ENCODE measurements at places on chromosomes 7 and 10.
A peak's percentile ranks its signal among the peaks of the same experiment; 100 is the strongest.

DNA sequence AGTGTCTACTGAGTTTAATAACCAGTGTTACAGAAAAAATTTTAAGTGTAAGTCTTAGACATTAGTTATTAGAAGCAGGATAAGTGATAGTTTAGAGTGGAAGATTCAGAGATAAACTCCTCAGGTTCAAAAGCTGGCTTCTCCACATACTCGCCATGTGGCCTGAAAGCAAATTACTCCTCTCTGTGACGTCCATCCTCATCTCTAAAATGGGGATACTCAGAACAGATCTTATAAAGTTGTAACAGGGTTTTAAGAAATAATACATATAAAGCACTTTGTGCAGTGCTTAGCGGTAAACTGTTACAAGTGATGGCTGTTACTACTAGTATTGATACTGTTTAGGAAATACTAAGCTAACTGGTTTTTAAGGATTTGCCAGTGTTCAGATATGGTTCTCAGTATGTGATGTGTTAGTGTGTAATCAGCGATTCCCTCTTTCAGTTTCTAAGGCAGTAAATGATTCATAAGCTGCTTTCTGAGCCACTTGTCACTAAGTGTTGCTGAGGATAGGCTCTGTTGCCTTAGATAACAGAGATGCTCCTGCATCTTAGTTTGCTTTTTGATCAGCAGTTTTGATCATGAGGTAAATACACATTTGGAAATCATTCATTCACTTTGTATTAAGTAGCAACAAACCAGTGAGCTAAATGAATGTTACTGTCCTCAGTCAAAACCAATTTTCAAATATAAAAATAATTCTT lies 58.7 kb downstream of the CYP51A1 start:
- DNase-seq = no peak

GRCh38 chr7:1852517-1853430 lies 182.7 kb downstream of the ELFN1 start:
- no peak for DNase-seq

DNA sequence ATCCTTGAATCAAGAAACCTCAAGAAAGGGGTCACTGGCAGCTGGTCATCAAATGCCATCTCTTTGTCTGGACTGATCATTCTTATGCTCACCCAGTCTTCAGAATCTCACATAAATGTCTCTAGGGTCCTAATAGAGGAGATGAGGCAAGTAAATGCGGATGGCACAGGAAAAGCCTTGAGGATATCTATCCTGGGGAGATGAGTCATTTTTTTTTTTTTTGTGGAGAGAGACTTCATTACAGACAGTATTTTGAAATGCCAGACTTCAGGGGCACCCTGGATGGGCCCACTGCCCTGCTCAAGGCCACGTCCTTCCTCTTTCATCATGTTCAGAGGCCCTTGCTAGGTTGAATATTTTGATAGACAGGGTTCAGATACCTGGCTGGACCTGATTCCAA lies 19.5 kb upstream of the PLPP4 start:
- no peak for DNase-seq

GRCh38 chr10:97849103-97849686 lies 448 bp upstream of the GOLGA7B start:
- DNase-seq = no peak

- DNase-seq = peak; percentile 8
Measured at GRCh38 chr10:35127289-35127891, 744 bp downstream of the CREM start.

- no peak for DNase-seq
Measured at GRCh38 chr10:70474780-70475179, 3.8 kb upstream of the PALD1 start.

- DNase-seq = no peak
Measured at GRCh38 chr10:2463316-2463715, 604.0 kb upstream of the PFKP start.

DNA sequence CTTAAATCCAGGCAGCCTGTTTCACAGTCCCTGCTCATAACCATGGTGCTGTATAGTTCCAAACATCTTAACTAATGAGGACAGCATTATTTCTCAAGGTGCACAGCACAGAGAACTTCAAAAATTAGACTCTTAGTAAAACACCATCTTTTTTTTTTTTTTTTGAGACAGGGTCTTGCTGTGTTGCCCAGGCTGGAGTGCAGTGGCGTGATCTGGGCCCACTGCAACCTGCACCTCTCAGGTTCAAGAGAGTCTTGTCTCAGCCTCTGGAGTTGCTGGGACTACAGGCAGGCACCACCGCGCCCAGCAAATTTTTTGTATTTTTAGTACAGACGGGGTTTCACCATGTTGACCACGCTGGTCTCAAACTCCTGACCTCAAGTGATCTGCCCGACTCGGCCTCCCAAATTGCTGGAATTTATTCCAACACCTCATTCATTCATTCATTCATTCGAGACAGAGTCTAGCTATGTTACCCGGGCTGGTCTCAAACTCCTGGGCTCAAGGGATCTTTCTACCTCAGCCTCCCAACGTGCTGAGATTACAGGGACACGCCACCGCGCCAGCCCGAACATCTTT lies 507 bp upstream of the TMEM254 start:
- DNase-seq = peak; percentile 1

GRCh38 chr10:114095559-114096337 lies 52.1 kb downstream of the ADRB1 start:
- DNase-seq = no peak

DNA sequence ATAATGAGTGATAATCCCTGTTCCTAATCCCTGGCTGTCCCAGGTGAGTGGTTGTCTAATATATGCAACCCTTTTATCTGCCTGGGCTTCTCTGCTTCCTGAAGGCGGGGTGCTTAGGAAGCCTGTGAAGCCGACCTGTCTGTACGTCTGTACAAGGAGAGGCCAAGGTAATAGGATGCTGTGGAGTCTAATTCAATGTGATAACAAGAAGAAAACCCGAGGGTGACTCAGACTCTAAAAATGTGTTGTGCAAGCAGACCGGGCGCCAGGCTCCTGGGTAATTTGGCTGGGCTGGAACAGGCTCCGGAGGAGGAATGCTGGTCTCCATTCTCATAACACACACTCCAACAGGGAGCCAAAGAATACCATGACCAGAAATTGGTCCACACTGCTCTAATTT lies 43.6 kb downstream of the THNSL1 start:
- DNase-seq = no peak

DNA sequence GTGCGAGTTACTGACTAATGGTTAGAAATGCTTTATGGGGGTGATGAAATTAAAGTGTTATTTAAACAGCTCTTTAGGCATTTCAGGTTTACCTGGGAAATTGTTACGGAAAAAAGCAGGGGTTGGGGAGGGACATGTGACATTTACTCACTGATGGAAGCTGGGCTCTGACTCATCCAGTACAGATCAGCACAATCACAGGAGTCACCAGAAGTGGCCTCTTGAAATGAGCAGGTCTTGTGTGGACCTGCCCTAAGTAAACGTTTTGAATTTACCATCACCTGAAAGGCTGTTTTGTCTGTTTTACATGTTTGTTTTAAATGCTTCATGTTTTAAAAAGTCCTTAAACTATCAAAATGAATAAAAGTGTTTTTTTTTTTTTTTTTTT lies 2.3 kb downstream of the GLRX3 start:
- DNase-seq = no peak

GRCh38 chr10:23293145-23293724 lies 51.4 kb downstream of the C10orf67 start:
- DNase-seq = no peak

DNA sequence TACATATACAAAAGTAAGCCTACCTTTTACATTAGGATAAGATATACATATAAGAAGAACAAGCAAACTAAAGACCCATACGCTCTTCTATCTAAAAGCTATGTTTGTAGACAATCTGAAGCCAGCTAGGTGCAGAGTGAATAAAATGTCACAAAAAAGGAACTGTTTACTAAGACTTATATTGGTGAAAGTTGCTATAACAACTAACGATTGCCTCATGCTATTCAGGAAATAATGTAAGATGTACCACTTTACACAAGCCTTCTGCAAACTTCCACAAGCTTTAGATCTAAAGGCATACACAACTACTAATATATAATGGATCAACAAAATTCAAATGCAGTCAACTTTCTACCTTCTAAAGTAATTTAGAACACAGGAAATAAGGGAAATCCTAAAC lies 175.1 kb downstream of the SRPK2 start:
- no peak for DNase-seq

DNA sequence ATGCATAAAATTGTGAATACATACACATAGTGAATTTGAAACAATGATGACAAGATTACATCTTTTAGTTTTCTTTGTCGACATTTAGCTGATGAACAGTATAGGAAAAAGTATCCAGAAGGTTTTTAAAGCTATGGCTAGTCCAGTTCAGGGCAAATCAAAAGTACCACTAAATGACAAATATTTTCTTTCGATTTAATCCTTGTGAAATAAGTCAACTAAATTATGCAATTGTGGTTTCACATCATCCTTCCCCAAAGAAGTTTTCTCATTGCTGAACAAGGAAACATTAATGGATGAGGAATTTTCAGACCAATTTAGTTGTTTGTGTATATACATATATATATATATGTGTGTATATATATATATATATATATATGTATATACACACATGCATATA lies 774.0 kb downstream of the DNAJB9 start:
- DNase-seq = no peak

DNA sequence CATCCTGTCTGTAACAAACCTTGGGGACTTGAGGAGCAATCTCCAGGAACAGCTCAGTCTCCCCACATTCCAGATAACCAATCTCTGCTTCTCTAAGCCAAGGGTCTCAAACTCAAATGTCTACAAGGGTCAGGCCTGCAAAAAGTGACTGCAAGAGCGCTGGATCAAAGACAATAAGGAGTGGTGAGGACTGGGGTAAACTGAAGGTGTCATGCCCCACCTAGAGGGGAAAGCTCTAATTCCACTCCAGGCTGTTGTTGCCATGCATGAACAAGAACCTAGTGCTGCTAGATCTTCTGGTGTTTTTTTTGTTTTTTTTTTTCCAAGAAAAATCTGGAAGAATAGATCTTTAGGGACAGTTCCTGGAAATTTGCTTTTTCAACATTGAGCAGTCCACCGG lies 117.9 kb upstream of the MACROH2A2 start:
- no peak for DNase-seq

DNA sequence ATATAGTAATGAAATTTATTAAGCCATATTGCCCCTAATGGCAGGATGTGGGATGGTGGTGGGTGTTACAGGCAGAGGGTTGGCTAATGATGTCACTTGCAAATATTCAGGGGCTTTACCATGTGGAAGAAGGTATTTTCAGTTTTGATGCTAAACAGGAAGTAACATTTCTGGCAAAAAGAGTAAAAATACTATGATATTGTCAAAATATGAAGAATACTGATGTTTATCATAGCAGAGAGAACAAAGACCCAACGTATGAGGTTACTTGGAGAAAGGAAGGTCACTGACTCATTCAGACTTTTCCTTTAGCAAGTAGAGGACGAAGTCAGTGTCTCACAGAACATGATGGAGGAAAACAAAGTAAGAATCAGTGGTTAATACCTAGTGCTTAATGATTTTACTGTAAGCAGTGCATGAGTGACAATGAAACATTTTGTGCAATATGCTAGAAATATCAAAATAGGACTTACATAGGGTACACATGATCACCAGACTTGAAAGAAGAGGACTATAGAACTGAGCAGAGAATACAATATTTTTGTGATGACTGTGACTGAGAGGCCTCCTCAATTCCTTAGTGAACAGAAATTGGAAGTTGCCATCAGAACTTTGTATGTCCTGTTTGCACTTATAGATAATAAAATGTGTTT lies 89.7 kb upstream of the STEAP4 start:
- no peak for DNase-seq

GRCh38 chr10:77160679-77161078 lies 476.9 kb downstream of the KCNMA1 start:
- no peak for DNase-seq

DNA sequence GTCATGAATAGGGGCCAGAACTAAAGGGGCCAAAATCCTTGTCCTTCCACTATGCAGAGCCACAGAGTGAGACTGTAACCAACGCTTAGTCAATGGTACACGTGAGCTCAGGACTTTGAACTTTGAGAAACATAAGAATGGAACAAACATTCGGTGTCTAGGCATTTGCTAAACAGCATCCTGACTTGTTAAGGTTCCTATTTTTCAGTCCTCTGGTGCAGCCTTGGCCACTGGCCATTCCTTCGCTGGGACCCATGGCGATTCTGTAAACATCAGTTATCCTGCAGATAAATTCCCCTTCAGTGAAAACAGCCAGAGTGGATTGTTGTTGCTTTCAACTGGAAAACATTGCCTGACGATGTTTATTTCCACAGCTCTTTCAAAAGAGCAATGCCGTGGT lies 266.8 kb downstream of the SORCS1 start:
- no peak for DNase-seq

- DNase-seq = no peak
Measured at GRCh38 chr7:158125091-158125490, 462.5 kb downstream of the PTPRN2 start.

DNA sequence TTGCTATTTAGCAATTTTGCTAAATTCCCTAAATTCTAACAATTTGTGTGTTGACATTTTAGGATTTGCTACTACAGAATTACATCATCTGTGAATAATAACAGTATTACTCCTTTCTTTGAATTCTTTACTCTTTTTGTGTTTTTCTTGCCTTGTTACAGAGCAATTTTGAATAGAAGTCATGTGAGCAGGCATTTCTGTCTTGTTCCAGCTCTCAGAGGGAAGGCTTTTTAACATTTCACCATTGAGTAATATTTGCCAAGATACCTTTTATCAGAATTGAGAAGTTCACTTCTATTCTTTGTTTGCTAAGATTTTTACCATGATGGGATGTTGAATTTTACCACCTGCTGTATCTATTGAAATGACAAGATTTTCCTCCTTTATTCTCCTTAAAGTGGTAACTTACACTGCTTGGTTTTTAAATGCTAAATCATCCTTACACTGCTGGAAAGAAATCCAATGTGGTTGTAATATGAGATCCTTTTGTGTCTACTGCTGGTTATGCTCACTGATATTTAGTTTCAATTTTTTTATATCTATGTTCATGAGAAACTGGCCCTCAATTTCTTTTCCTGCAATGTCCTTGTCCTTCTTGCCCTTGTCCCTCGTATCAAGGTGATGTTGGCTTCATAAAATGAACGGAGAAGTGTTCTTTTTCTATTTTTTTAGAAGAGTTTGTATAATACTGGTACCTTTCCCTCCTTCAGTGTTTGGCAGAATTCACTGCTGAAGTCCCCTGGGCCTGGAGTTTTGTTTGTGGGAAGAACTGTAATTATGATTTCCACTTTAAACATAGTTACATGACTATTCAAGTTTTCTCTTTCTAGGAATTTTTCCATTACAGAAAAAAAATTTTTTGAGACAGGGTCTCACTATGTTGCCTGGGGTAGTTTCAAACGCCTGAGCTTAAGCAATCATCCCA lies 50.3 kb upstream of the ATP6V0A4 start:
- DNase-seq = no peak

Data from brain pericyte (primary cell).